ENCODE measurements at places on chromosomes 2 and 18.

- DNase-seq, result no peak
These were observed 63.3 kb upstream of the TTC39C start for GRCh38 chr18:23951206-23951605.

DNA sequence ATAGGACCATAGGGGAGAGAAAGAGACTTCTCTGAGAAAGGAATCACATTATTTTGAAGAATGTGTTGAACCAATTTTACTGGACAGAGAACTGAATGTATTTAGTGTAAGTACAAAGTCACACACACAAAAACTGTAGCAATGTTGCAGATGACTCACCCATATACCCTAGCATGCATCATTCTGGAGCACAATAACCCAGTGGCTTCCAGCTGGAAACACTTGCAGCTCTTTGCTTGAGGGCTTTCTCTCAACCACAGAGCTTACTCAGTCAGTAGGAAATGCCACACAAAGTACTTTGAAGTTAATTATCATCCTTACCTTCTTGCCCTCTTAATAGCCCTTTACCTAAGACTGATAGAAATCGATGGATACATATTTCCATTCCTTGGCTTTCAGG, 760.0 kb upstream of the FSHR start:
- DNase-seq, result no peak

DNA sequence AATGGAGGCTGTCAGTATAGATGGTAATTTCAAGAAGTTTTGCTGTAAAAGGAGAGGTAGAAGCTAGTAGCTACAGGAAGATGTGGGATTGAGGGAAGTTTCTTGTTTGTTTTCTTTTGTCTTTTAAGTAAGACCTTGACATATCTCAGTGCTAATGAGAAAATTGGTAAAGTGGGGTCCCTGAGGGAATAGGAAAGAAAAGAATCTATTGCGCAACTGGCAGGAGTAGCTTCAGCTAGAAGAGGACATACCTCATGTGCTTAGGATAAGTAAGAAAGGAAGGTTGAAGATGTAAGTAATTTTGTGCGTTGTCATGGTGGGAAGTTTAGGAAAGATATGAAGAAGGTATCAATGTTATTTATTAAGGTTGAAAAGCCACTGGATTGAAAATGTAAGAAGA, 8.4 kb upstream of the IKZF2 start:
- DNase-seq, result no peak

GRCh38 chr18:79169958-79170555, 100.9 kb downstream of the ATP9B start:
- DNase-seq, result no peak

- DNase-seq, result no peak
These were observed 44.5 kb downstream of the MAPRE2 start for GRCh38 chr18:35085450-35086380.

DNA sequence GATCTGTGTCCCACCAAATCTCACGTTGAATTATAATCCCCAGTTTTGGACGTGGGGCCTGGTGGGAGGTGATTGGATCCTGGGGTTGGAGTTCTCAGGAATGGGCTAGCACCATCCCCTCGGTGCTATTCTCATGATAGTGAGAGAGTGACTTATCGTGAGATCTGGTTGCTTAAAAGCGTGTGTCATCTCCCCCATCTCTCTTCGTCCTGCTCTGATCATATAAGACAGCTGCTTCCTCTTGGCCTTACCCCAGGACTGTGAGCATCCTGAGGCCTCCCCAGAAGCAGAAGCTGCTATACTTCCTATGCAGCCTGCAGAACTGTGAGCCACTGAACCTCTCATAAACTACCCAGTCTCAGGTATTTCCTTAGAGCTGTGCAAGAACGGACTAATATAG, 163.7 kb upstream of the NDUFV2 start:
- DNase-seq, result no peak

DNA sequence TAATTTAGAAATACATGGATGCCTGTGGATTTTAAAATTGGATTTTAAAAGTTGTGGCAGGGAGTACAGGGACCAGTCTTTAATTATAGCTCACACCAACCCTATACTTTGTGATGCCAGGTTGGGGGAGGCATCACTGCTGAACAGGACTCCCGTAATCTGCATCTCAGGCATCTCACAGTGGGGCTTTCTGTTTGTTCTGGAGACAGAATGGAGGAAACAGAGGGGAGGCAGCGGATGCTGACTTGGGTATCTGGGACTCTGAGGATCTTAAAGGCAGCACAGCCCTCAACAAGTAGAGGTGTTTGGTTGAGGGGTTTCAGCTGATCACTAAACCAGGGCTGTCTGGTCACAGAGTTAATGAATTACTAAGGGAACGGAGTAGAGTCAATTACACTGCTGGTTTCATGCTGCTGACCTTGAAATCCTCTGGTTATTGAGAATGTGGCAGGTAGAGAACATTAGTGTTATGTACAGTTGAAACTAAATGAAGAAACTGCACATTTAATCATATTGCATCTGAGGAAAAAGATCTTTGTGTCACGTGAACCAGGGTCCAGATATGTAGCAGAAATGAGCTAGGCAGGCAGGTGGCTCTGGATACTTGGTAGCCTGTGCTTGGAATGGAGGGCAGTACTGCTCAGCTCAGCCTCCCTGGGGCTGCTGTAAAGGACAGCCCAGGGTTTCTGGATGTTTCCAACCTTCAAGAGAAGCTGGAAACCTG, 40.3 kb downstream of the FHOD3 start:
- DNase-seq, result no peak

DNA sequence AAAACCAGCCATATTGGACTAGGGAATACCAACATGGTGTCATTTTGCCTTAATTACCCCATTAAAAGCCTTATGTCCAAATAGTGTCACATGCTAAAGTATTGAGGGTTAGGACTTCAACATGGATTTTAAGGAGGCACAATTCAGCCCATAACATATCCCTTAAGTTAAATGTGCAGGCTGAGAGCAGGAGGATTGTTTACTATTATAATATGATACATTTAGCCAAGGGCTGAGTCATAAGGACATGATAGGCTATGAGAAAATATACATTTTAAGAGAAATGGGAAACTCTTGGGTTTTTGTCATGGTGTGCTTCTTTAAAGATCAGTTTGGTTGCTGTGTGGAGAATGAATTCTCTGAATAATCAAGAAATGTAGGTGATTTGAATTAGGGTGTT, 136.8 kb downstream of the RDH14 start:
- DNase-seq, result no peak

GRCh38 chr2:218804817-218805216, 22.9 kb downstream of the CYP27A1 start:
- DNase-seq, result no peak

GRCh38 chr2:150133623-150134022, 353.8 kb downstream of the RND3 start:
- peak; percentile 19 for DNase-seq

- DNase-seq, result no peak
These were observed 718.7 kb upstream of the GCFC2 start for GRCh38 chr2:76429374-76429773.

GRCh38 chr2:12556762-12557161, 160.0 kb upstream of the TRIB2 start:
- peak; percentile 44 for DNase-seq

DNA sequence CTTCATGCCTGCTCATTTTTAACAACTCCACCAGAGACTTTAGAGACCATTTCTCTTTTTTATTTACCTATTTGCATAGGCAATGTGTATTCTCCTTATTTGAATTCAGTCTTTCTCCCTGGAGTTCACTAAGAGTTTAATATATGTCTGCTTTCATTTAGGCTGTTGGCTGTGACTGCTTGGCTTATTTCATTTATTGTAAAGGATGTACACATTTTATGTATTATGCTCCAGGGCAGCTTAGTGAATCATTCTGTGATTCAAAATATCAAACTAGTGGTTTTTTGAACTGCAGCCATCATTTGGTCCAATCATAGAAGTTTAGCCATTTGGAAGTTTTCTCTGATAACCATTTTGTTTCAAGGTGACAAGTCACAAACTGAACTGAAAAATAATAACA, 229.6 kb downstream of the LPIN1 start:
- no peak for DNase-seq

- no peak for DNase-seq
These were observed 130.0 kb downstream of the GLI2 start for GRCh38 chr2:120865656-120866055.

GRCh38 chr2:857937-858336, 92.7 kb upstream of the SNTG2 start:
- no peak for DNase-seq

DNA sequence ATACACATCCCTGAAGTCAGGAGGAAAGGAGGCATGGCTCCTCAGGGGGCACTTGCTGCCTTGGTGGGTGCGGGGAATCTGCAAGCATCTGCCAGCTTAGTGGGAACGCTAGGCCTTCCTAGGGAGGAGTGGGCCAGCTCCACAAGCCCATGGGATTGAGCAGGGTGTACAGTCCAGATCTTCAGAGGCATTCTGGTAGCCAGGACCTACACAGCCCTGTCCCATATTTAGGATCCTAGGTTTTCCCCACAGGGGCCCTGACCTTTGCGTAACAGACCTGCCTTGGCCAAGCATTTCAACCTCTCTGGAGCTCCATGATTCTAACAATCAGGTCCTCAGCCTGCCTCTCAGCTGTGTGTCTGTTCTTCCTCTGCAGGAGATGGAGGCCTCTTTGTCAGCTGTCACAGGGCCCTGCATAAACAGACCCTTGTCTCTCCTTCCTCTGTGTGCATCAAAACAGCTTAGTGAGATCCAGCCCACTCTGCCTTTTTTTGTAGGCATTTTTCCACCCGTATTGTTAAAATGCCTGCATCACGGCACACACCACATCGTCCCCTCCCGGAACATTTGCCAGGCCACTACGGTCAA, 140.2 kb upstream of the NDUFV2 start:
- DNase-seq, result no peak

GRCh38 chr2:148106331-148106730, 85.4 kb downstream of the MBD5 start:
- DNase-seq, result no peak

DNA sequence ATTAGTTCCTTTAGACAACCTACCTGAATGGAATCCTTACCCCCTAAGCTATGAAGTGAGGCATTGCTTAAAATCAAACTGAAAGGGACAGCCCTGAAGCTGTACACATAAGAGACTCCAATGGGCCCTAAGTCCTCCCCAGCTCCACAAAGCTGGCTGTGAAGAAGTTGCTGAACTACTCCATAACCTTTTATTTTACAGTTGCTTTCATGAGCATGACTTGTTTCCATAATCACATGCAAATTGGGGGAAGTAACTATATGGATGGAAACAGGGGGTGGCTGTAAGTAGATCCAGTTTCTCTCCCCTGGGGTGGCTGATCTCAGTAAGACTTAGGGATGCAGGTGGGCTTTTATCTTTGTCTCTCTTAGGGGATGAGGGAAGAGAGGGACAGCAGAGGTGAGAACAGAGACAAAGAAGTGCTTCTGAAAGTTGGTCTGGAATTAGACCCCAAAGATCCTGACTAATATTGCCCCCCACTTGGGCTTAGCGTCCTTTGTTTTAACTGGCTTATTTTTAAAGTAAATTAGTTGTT, 5.5 kb downstream of the FZD5 start:
- DNase-seq, result no peak

GRCh38 chr2:207037896-207038295, 98.6 kb downstream of the CPO start:
- no peak for DNase-seq

DNA sequence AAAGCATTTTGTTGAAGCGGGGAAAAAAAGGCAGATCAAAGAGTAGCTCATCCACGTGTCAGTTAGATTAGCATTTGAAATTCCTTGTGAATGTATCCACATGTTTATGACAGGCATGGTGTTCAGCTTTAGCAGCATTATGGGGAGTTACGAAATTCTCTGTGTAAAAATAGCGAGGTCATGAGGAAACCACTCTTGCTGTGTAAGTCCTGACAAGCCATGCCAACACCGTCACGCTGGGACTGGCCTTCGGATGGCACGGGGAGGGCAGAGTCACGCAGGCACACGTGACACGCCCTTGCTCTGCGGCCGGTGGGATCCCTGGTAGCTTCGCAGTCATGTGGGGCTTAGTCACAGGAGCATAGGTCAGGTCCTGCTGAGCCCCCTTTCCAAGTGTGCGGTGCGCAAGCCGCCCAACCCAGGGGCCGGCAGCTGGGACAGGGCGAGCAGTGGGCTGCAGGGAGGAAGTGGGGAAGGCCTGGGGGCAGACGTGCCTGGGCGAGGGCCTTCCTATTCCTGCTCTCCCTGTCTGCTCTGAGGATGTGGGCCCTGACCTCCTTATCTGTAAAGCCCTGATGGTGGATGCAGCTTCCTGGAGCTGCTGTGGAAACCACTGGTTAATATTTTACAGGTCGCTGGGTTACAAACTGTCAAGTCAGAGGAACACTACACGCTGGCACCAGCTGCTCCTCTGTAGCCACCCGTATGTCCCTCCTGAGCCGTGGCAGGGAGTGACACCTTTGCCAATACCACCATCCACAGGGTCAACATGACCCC, 18.0 kb downstream of the MBP start:
- DNase-seq, result peak; percentile 52

- DNase-seq, result no peak
These were observed 1.2 kb upstream of the NMUR1 start for GRCh38 chr2:231531466-231531865.

GRCh38 chr18:48279312-48279711, 129.9 kb downstream of the ZBTB7C start:
- DNase-seq, result no peak

DNA sequence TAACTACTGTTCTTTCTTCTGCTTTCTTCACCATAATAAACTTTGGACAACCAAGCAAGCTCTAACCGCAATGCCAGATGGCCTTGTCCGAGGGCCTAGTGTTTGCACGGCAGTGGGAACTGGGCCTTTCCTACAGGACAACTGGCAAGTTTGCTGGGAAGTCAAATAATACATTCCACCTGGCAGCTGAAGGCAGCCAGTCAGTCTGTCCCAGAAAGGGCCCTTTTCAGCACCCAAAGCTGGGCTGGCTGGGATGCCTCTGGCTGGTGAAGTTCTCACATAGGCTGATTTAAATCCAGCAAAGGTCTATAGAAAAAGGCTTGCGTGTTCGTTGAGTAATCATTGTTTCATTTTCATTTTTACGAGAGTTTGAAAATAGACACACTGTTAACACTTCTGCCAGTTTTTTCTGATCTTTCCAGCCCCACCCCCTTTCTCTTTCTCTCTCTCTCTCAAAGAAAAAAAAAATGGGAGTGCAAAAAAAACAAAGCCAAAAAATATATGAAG, 110.0 kb upstream of the EPAS1 start:
- peak; percentile 65 for DNase-seq

DNA sequence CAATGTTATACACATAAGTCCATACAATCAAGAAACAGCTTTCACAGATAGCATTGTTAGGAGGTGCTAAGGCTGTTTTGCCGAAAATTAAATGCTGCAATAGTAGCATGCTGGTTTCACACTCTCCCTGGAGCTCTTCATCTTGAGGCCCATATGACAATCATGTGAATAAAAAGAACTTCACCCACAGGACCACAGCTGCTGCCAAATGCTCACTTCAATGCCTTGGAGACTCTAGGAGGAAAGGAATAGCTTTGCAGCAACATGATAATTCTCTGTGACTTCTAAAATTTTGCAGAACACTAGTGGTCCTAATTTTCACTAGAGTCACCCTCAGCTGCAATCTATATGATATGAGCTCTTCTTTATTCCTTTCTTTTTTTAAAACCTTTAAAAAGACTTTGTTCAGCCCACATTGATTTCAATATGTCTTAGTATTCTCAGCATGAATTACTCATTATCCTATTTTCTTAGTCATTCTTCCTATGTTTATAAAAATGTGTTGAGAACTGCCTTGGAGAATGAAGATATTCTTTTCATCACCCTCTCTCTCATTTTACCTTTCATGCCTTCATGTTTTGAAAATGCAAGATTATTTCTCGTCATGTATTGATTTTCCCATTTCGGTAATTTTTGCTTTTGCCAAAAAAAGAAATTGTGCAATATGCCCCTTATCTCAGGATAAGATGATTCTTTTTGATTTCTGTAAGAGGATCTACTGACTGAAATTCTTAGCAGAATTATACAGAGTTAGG, 108.2 kb downstream of the PDE1A start:
- DNase-seq, result no peak
